NB4 (cell line): ENCODE measurements at places on chromosomes 3 and 15.

DNA sequence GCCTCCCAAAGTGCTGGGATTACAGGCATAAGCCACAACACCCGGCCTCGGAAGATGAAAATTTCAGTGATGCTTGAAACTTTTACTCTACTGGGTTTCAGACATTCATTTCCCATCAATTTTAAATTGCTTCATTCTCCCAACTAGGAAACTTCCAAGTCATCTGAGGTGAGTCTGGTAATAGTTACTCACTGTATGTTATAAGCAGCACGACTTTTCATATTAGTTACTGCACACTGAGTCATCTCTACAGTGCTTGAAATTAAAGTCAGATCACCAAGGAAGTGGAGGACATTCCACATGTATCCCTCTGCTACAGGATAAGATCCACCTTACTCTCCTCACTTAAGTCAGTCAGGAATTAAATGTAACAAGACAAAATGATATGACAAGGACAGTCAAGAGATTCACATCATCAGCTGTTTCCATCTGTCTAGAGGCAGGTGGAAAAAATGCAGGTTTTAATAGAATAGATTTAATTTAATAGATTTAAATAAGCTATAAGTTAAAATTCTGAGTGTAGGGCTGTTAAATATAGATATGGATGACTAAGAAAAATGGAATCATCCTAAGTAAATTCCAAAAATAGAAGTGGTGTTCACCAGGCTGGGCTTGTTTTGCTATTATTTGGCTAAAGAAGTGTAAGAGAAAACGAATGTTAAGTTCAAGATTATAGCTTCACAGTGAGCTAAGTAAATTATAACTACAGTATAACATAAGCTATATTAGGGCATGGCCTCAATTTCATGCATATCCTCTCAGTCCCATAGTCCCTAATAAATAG, 104.4 kb downstream of the TMCO5A start:
- no peak for DNase-seq

DNA sequence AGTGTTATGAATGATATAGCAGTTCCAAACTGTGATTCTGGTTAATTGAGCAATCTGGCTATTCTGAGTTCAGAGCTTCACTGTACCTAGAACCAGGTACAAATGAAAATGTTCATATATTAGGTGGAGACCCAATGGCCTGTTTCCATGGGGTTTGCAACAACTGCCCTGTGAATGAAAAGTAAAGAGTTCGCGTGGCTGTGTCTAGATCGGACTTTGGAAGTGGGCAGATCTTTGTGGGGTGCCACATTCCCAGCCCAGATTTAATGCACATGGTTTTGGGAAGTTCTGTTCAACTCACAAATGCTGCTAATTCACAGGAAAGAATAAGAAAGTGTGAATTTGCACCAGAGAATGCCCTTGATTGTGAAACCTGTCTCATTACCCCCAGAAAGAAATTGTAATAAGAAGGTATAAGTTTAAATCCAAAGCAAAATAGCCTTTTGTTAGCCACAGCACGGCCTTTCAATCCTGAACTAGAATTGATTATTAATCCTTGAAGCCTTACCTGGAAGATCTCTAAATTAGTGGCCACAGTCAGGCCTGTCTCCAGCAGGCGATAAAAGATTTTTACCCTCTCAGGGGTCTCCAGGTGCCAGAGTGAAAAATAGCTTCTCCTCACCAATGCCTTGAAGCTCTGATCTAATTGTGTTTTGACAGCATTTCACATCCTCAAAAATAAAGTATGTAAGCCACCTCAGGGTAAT, 22.6 kb downstream of the WHAMM start:
- DNase-seq: no peak

DNA sequence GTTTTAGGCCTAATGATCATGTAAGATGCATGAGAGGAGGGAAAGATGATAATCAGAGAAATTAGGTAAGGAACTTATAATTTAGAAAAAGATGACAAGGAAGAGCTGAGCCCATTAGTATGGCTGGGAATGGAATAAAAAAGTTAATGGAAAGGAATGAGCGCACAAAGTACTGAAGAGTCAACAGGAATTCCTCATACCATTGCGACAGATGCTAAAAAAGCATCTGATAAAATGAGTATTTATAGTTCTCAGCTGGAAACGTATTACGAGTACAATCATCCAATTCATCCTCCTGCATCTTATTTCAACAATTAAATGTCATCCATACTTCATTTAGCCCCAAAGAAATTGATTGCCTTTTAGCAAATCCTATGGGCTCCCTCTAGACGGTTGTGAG, 58.9 kb downstream of the TMCC1 start:
- DNase-seq: no peak

DNA sequence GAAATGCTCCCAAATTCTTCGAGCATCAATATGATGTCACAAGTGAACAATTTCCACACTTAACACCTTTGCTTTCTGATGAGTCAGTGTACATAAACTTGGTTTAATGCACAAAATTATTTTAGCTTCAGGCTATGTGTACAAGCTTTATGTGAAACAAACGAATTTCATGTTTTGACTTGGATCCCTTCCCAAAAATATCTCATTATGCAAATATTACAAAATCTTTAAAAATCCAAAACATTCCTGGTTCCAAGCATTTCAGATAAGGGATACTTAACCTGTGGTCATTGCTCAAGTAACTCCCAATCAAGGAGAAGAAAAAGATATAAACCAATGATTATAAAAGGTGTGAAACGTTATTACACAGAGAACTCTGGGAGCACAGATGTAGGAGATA, 25.2 kb downstream of the RAB5A start:
- DNase-seq: no peak

DNA sequence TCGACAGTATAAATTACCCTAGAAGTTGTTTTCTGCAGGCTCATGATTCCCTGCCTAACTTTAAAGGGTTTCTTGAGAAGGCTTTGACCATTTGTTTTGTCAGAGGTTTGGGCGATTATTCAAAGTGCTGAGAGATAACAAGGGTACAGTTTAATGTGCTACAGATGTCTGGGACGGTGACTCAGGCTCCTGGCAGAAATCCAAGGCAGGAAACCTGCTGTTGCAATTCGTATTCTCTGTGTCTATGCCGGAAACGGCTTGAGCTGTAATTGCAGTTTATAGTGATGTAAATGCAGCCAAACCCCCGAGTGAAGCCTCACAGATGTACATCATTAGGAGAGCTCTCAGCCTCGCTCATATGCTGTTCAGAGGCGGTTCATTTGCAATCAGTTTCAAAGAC, 65.6 kb downstream of the SYNPR start:
- DNase-seq: peak; percentile 89

DNA sequence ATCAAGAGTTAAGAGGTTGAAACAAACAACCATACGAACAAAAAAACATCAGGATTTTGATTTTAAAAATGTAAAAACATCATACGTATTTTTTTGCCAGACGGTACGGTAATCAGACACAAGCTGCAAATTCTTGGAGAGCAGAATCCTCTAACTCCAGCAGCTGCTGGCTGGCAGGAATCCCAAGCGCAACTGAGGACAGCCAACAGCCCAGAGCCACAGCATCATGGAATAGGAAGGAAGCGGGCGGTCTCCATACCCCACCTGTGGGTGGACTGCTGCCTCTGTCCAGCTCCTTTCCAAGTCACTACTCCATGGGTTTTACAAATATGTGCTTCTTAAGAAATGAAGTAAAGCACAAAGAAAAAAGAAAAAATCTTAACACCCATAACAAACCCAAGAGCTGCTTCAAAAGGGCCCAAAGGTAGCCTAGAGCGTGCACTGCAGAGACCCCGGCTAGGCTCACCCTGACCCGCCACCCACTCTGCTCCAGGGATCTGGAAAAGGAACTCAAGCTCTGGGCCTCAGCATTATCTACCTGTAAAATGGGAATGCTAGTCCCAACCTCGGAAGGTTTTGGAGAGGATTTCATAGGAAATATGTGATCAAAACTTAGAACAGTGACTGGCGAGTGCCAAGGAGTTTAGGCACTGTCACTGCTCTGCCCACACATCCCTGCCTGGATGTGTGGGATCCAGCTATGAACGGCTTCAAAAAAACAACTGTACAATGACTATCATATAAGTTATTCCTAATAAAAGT, 33.4 kb downstream of the ZXDC start:
- no peak for DNase-seq

DNA sequence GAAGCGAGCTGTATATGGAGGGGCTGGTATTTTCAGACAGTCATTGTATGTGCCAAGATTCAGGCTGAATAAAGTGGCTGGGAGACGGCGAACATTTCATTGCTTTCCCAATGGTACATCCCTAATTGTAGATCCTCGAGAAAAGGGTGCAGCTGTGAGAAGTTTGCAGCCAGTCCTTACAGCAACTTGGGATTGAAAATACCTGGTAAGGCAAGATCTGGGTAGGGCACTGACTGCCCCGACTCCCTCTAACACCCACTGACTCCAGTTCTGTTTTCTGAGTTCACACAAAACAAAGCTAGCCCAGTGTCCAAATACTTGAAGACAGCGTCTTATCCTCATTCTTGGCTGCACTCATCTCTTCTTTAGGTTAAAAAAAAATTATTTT, 63.7 kb downstream of the EDEM1 start:
- DNase-seq: no peak

GRCh38 chr3:121759541-121760202, 10.1 kb upstream of the GOLGB1 start:
- peak; percentile 64 for DNase-seq

DNA sequence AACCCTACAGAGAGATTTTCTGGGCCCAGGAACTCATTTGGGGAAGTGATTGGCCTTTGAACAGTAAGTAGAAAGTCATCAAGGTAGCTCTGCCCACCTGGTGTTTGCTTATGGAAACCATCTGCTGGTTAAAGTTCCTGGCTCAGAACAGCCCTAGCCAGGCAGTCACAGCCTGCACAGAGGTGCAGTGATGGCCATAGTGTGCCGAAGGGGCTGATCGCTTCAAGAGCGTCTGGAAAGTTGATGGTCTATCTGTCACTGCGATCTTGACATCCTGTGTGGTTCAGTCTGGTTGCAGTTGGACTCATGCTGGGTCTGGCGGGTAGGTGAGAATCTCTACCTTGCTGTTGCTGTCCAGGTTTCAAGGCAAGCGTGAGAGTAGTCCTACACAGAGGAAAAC, 151.6 kb downstream of the SLCO3A1 start:
- DNase-seq: no peak

- peak; percentile 69 for DNase-seq
These were observed 94.5 kb upstream of the ADAMTSL3 start for GRCh38 chr15:83559310-83559966.

DNA sequence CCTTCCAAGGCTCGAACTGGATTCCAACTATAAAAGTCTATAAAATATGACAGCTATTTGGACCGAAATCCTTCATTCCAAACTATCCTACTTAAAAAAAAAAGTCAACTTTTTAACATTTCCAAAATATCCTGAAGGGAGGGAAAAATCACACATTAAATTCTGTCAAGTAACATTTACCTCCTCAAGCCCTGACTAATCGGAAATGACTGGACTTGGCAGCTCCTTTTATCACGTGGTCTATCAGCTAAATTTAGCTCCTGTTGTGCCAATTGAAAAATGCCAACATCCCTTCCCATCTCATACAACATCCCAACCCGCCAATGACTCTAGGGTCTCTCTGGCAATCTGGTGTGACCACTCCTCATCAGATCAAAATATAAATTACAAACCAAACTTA, 297.9 kb downstream of the FHIT start:
- no peak for DNase-seq

DNA sequence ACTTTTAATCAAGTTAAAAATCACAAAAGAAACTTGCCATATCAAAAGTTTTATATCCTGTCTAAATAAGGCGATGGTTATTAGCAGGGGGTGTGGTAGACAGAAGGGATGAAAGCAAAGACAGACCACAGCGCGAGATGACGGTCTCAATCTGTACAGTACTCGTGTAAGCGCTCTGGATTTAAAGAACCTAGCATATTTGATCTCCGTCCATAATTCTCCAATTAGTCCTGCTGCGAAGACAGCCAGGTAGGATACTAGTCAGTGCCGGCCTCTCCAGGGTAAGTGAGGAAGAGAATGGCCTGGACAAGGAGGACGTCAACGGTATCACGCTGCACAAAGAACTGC, 701 bp downstream of the SGO1 start:
- DNase-seq: no peak

- no peak for DNase-seq
These were observed 302.5 kb upstream of the GADL1 start for GRCh38 chr3:31196881-31197364.

- peak; percentile 39 for DNase-seq
These were observed at the start of gene SST for GRCh38 chr3:187669675-187670504. Gene SST, minus strand, starts transcription at chr3:187670394. Its CDS starts 103 bp downstream, at chr3:187670291.

DNA sequence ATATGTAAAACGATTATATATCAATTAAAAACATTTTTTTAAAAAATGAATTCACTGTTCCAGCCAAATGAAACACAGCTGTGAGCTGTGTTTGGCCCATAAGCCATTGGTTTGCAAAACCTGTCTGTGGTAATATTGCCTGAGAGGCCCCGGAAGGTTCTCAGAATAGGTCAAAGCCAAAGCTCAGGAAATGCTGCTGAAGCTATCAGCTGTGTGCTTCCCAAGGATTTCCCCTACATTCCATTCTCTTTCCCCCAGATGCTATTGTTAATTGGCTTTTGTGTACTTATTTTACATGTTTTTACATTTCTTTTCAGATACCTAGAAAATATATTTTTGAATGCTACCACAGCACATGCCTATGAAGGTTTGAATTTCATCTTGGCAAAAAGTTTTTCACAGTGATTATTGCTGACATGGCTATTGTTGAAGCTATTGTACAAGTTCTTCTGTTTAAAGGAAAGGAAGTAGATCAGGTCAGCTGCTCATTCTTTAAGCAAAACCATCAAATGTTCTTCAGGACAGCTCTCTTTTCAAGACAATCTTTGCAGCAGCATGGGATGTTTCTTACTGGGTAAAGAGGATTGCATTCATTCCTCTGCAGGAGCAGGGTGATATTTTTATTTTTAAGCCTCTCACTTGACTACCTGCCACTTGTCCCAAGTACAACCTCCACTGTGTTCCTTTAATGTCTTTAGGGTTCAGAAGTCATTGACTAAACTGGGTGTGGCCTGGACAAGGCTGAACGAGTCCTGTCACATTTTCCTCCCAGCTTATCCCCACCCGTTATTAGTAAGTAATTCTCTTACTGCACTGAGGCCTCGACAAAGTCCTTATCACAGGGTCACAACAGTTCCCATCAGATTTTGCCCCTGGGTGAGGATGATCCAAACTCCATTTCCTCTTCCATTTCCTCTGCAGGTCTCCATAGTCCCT, 26.3 kb upstream of the BNC1 start:
- no peak for DNase-seq
